Calu3 (cell line): ENCODE measurements at places on chromosomes 13 and 19. TPM values are rescaled to one million over a fixed set of nuclear protein-coding genes. Genes with fewer than 3 reads are reported as not detected.

Gene PCP2
- not detected in 2 replicates for total RNA-seq

Gene ZNF17
- 14.7 and 15.8 TPM in 2 replicates for total RNA-seq

- no peak overlapping the region for H3K27ac ChIP-seq
- H3K4me3 ChIP-seq: no peak overlapping the region
- DNase-seq: no peak
- H3K36me3 ChIP-seq: no peaks in the 10 kb centered on the region
- no peaks in the 10 kb centered on the region for H3K4me1 ChIP-seq
Measured at GRCh38 chr13:21501686-21502085, 42.6 kb upstream of the ZDHHC20 start.

- DNase-seq: no peak
- no peaks in the 10 kb centered on the region for H3K27me3 ChIP-seq
- no peak overlapping the region for H3K27ac ChIP-seq
- peaks cover 4% of the 10 kb centered on the region for H3K36me3 ChIP-seq
- no peaks in the 10 kb centered on the region for H3K4me1 ChIP-seq
Measured at GRCh38 chr13:95706356-95706755, 29.4 kb downstream of the DNAJC3 start.

GRCh38 chr13:32285633-32285965, 29.6 kb downstream of the ZAR1L start:
- H3K4me1 ChIP-seq: no peaks in the 10 kb centered on the region
- H3K36me3 ChIP-seq: no peaks in the 10 kb centered on the region
- no peak overlapping the region for H3K27ac ChIP-seq
- no peak overlapping the region for H3K4me3 ChIP-seq
- H3K27me3 ChIP-seq: no peaks in the 10 kb centered on the region

DNA sequence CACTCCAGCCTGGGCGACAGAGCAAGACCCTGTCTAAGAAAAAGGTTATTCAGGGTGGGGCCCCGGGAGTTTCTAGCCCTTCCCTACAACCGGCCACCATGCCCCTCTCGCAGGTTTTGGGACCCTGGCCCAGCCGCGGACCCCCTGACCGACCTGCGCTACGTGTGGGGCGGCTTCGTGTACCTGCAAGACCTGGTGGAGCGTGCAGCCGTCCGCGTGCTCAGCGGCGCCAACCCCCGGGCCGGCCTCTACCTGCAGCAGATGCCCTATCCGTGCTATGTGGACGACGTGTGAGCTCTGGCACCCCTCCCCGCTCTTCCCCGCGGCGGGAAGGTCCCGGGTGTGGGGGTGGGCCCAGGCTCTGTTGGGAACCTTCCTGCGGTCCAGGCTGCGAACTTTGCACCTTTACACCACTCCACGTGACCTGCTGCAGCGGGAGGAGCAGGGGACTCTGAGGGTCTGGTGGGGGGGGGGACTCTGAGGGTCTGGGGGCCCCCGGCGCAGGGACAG, 6.3 kb downstream of the ABCA7 start:
- H3K4me3 ChIP-seq: no peak overlapping the region
- H3K36me3 ChIP-seq: peaks cover 11% of the 10 kb centered on the region
- H3K27ac ChIP-seq: no peak overlapping the region
- no peaks in the 10 kb centered on the region for H3K27me3 ChIP-seq
